ENCODE measurements at places on chromosomes 16 and 17.

GRCh38 chr17:49468811-49469385 lies 26.2 kb upstream of the NGFR start:
- DNase-seq = no peak

DNA sequence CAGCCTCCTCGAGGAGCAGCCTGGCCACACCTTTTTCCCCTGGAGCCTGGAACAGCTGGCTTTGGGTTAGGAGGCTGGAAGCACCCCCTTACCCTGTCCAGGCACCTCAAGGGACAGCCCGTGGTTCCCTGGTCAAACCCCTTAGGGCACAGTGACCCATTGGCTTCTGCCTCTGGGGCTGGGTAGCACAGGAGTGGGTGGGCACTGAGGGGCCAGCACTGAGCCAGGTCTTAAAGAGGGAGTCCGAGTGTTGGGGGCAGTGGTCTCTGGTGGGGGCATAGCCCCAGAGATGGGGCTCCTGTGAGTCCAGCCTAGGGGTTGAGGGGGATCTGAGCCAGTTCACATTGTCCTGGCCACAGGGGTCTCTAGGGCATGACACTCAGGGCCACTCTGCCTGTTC lies 15.4 kb downstream of the OTOP3 start:
- no peak for DNase-seq

DNA sequence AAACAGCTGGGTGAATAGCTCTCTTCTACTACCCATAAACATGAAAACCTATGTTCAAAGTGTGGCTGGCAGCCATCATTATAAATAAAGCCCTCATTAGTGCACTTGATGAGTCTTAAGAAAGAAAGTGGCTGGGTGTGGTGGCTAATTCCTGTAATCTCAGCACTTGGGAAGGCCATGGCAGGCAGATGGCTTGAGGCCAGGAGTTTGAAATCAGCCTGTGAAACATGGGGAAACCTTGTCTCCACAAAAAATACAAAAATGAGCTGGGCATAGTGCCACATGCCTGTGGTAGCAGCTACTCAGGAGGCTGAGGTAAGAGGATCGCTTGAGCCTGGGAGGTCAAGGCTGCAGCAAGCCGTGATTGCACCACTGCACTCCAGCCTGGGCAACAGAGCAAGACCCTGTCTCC lies 28.3 kb upstream of the APPBP2 start:
- no peak for DNase-seq

GRCh38 chr17:50318501-50319285 lies 27.2 kb upstream of the XYLT2 start:
- no peak for DNase-seq

DNA sequence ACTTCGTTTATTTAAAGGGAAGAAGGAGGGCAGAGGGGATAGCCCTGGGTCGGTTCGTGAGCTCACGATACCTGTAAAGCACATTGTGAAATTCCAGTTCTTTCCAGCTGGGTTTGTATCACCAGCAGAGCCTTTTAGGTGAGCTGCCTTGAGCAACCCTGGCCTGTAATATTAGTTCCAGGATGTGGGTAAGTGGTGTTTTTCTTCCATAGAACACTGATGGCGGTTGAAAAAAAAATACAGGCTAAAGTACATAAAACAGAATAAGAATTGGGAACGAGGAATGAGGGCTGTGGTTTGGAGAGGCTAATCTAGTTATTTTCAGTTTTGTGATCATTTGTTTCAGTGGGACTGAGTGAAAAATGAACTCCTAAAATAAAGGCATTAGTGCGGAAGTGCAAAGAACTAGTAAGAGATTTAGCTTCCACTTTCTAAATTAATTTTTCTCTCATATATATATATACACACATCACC lies 20.6 kb downstream of the HS3ST3B1 start:
- no peak for DNase-seq

DNA sequence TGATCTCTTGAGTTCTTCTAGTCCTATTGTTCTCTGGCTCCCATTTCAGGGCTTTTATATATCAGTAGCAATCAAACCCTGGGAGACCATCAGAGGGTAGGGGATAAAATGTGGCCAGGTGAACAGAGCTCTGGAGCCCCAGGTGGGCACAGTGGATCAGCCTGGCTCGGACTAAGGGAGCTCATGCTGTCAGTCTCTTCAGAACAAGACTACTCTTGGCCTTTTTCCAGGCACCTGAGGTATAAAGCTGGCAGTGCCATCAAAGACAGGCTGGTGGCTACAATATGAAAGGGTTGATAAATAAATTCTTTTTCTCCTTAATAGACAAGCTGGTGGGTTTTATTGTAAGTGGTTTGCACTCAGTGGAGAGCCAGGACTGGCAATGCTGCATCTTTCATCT lies 160.0 kb upstream of the CCL2 start:
- no peak for DNase-seq

GRCh38 chr17:73592079-73592415 lies 52.2 kb downstream of the SDK2 start:
- DNase-seq = no peak

DNA sequence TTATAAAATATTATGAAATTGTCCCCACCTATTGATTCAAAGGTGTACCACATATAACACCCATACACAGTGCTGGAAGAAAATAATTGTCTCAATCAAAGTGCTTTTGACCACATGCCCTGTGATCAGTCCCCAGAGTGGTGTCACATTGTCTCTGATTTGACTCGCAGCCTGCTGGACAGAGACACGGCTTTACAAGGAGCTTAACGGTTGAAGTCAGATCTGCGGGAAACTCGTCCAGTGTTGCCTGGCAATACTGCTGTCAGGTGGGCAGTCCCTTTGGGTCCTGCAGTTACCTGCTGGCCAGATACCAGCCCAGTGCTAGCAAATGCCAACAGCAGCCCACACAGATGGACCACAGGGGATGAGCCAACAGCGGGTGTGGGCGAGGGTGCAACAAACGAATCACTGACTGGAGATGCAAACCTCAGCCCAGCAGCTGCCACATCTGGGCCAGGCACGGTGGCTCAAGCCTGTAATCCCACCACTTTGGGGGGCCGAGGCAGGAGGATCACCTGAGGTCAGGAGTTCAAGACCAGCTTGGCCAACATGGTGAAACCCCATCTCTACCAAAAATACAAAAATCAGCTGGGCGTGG lies 26.2 kb upstream of the SSTR2 start:
- peak; percentile 72 for DNase-seq

- DNase-seq = peak; percentile 38
Measured at GRCh38 chr17:8163978-8164814, 1.4 kb upstream of the VAMP2 start.

DNA sequence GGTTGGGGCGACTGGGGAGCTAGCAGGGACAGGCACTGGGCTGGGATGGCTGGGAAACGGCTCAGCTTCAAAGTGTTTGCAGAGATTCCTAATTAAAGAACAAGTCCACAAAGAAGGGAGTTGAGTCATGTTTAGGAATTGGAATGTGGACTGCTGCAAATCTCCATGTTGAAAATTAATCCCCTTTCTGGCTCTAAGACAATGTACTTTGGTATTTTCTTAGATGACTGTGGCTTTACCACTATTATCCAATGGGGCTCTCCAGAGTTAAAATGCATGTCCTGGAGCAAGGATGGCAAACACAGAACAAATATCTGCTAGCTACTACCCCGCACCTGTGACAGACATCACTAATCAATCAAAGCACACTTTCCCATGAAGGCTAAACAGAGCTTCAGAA lies 22.2 kb upstream of the WSCD1 start:
- no peak for DNase-seq

DNA sequence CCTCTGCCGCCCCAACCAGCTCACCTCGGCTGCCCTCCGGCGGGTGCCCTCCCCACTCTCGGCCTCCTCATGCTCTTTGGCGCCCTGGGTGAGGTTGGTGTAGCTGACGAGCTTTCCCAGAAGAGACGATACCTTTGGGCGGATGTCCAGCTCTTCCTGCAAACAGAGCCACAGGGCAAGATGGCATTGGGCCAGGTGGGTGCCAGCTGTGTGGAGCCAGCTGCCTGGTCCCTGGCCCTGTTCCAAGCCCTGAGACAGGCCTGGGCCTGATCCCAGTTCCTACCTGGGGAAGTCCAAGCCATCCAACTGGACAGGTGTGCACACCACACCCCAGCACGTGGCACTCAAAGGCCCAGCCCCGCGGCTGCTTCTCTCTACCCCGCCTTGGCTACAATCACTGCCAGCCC lies 6.9 kb downstream of the SLC12A4 start:
- peak; percentile 95 for DNase-seq

- no peak for DNase-seq
Measured at GRCh38 chr16:84228256-84228838, 11.5 kb downstream of the KCNG4 start.

- DNase-seq = no peak
Measured at GRCh38 chr17:74943808-74944522, 8.3 kb downstream of the OTOP3 start.

GRCh38 chr17:18848501-18848900 lies 9.4 kb upstream of the PRPSAP2 start:
- no peak for DNase-seq

DNA sequence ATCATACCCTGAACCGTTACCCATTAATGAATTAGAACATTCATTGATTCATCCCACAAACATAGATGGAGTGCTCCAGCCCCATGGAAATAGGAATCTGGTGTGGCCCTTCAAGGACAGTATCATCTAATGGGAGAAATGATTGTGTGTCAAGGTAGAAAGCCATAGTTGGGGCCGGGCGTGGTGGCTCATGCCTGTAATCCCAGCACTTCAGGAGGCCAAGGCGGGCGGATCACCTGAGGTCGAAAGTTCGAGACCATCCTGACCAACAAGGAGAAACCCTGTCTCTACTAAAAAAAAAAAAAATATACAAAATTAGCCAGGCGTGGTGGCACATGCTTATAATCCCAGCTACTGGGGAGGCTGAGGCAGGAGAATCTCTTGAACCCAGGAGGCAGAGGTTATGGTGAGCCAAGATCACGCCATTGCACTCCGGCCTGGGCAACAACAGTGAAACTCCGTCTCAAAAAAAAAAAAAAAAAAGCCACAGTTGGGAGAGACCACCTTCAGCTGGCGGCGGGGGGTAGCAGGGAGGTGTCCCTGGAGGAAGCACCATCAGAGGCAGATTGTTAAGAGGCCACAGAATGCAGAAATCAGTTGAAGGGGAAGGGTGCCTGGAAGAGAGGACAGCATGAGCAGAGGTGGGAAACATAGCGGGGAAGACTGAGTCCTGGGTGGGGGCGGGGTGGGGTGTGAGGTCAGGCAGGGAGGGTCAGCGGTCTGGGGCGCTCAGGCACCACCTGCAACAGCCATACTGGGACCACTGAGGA lies 60.0 kb downstream of the USP22 start:
- DNase-seq = no peak

GRCh38 chr17:76686538-76687297 lies 24.0 kb downstream of the MXRA7 start:
- no peak for DNase-seq

DNA sequence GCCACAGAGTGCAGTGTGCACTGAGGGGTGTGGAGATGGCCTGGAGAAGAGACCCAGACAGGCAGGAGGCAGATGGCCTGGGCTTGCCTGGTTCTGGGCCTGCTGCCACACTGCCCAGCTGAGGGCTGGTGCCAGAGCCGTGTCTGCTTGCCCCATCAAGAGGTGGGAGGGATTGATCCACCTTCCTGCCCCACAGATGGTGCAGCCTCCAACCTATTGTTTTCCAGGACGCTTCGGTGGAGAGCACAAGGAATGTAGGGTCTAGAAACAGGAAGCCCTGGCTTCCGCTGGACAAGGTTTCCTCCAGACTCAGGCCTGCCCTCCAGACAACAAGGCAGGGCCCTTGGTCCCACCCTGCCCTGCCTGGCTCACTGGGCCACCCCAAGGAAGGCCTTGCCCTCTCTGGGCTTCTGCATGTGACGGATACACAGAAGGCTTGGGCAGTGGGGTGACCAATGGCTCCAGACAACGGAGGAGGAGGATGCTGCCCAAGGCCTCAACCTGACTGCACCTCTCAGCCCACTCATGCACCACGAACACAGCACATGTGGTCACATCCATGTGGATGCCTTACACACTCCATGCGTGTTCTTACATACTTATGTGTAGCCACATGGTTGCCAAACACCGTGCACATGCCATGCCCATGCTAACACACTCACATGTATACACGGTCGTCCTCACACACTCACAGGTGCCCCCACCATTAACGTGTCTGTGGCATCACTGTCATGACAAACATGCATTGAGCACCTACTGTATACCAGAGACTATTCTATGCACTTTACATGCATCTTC lies 6.5 kb upstream of the CDH5 start:
- peak; percentile 30 for DNase-seq

- peak; percentile 55 for DNase-seq
Measured at GRCh38 chr16:27779641-27780164, 229.8 kb downstream of the KATNIP start.

DNA sequence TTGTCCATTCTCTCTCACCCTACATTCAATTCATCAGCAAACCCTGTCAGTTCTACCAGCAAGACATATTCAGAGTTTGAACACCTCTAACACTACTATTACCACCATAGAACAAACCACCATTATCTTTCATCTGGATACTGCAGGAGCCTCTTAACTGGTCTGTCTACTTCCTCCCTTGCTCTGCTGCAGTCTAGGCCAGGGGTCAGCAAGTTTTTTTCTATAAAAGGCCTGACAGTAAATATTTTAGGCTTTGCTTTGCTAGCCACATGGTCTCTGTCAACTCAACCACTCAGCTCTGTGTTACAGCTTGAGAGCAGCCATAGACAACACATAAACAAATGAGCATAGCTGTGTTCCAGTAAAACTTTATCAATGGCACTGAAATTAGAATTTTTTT lies 13.8 kb downstream of the KCTD19 start:
- no peak for DNase-seq

DNA sequence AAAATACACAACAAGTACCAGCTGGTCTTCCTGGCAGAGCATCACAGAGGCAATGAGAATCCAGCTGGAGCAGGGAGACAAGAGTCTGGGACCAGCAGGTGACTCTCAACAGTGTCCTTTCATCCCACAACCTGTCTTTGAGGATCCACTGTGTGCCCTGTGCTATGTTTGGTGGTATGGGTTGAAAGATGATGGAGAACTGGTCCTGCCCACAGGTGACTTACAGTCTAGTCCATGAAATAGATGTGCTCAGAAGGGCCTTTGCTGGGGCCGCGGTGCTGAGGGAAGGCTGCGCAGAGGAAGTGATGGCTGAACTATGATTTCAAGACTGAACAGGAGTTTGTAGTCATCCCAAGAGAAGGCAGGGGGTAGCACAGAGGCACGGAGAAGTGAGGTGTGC lies 17.9 kb downstream of the WNT3 start:
- no peak for DNase-seq

DNA sequence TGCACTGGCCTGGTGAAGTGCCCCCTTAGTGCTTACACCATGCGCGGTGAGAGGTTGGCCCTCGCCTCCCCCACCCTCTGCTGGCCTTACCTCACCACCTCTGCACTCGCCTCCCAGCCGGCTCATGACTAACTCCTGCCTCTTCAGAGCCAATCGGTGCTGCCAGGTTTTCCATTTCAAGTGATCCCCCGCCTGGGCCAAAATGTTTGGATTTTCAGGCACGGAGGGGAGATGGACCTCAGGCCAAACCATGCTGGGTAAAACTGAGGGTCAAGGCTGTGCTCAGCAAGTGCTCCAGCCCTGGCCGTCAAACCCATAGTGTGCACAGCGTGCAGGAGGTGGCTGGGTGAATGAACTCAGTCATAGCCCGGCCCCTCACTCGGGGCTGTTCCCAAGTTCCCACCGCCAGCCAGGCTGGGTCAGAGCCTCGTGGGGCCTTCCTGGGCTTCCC lies 175.4 kb downstream of the SEC14L1 start:
- DNase-seq = no peak

- DNase-seq = no peak
Measured at GRCh38 chr17:63039899-63040602, 74.0 kb downstream of the TANC2 start.
